ENCODE measurements at places on chromosomes 7 and 10.

- no peak overlapping the region for H3K27ac ChIP-seq
- no peaks in the 10 kb centered on the region for H3K27me3 ChIP-seq
- H3K4me3 ChIP-seq: no peak overlapping the region
- H3K36me3 ChIP-seq: no peaks in the 10 kb centered on the region
- DNase-seq: no peak
Measured at GRCh38 chr10:49373361-49373760, 22.5 kb downstream of the DRGX start.

DNA sequence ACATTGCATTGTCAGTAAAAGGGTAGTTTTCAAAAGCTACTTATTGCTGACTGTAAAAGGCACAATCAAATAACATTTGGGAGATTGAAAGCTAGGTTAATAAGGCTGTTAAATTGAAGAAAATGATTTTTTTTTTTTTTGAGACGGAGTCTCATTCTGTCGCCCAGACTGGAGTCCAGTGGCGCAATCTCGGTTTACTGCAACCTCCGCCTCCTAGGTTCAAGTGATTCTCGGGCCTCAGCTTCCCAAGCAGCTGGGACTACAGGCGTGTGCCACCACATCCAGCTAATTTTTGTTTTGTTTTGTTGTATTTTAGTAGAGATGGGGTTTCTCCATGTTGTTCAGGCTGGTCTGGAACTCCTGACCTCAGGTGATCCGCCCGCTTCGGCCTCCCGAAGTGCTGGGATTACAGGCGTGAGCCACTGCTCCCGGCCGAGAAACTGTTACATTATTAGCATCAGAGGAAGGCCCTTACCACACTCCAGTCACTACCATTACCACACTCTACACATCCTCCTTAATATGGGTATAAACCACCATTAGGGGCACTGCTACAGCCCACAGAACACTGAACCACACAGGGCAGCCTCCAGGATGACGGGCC lies 1.0 kb downstream of the CYP51A1 start:
- H3K4me1 ChIP-seq: peaks cover 22% of the 10 kb centered on the region
- peak overlapping the region; percentile 94 for H3K4me3 ChIP-seq
- peak overlapping the region; percentile 98 for H3K27ac ChIP-seq
- peaks cover 21% of the 10 kb centered on the region for H3K36me3 ChIP-seq

GRCh38 chr10:75342397-75342796 lies 59.2 kb downstream of the ZNF503 start:
- no peak overlapping the region for H3K4me3 ChIP-seq
- H3K27me3 ChIP-seq: peaks cover 2% of the 10 kb centered on the region
- no peaks in the 10 kb centered on the region for H3K4me1 ChIP-seq
- DNase-seq: no peak
- H3K36me3 ChIP-seq: no peaks in the 10 kb centered on the region
- H3K27ac ChIP-seq: no peak overlapping the region

GRCh38 chr7:68067845-68068244 lies 1071.2 kb downstream of the TYW1 start:
- no peaks in the 10 kb centered on the region for H3K27me3 ChIP-seq
- H3K4me1 ChIP-seq: no peaks in the 10 kb centered on the region
- no peak overlapping the region for H3K27ac ChIP-seq
- no peaks in the 10 kb centered on the region for H3K36me3 ChIP-seq

DNA sequence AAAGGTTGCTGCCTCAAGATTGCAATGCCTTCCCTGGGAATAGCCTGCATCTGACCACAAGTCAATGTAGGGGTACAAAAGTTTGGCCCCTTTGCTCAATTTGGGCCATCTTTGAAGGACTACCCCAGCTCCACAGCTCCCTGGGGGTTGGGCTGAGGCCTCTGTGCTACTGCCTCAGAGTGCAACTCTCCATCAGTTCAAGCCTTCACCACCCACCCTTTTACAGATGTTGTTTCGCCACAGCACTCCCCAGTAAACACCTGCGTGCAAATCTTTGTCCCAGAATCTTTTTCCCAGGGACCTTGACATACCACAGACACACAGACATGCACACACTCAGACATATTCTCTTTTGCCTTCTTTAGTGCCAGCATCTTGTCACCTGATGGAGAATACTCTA lies 66.0 kb upstream of the ANKRD1 start:
- H3K36me3 ChIP-seq: no peaks in the 10 kb centered on the region
- no peak overlapping the region for H3K4me3 ChIP-seq
- DNase-seq: no peak
- H3K4me1 ChIP-seq: no peaks in the 10 kb centered on the region
- H3K27ac ChIP-seq: no peak overlapping the region

GRCh38 chr10:129971381-129972144 lies 7.5 kb upstream of the EBF3 start:
- H3K36me3 ChIP-seq: no peaks in the 10 kb centered on the region
- peak overlapping the region; percentile 57 for H3K4me3 ChIP-seq
- H3K27ac ChIP-seq: no peak overlapping the region
- peaks cover 42% of the 10 kb centered on the region for H3K4me1 ChIP-seq

- H3K4me3 ChIP-seq: no peak overlapping the region
- H3K27ac ChIP-seq: no peak overlapping the region
Measured at GRCh38 chr7:88101769-88102168, 118.1 kb downstream of the SRI start.

DNA sequence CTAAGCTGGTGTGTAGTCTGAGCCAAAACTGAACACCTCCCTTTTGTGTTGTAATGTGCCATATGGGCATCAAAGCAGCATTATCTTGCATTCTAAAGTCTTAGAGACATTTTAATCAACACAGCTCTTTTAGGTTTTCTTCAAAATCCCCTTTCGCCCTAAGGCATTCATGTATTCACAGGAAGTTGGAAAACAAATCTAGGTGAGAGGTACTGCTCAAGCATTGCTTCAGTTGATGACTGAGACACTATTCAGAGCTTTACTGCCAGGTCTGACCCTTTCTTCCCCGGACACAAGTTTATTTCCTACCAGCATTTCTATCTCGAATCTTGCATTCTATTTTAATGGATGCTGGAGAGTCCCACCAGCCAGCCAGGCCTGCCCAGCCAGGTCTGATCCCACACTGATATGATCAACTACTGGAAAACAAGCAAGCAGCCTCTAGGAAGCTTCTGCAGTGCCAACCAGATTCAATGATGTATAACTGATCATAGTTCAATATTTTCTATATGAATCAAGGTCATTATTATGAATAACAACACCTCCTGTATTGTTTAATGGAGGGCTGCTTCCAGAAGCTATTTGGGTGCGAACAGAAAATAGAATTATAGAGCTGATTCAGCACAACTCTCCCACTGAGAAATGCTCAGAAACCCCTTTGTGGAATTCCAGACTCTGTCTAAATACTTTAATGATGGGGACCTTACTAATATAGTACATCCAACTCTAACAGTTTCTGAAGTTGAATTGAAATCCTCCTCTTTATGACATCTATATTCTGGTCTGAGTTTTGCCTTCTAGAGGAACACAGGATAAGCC lies 4.0 kb upstream of the BRAF start:
- no peak for DNase-seq
- no peaks in the 10 kb centered on the region for H3K36me3 ChIP-seq
- H3K27me3 ChIP-seq: no peaks in the 10 kb centered on the region
- no peak overlapping the region for H3K4me3 ChIP-seq
- H3K4me1 ChIP-seq: peaks cover 6% of the 10 kb centered on the region

GRCh38 chr7:149886018-149886415 lies 12.2 kb downstream of the ATP6V0E2 start:
- no peaks in the 10 kb centered on the region for H3K27me3 ChIP-seq
- no peak overlapping the region for H3K4me3 ChIP-seq
- H3K36me3 ChIP-seq: no peaks in the 10 kb centered on the region
- no peak overlapping the region for H3K27ac ChIP-seq

- DNase-seq: no peak
- H3K4me3 ChIP-seq: no peak overlapping the region
- no peaks in the 10 kb centered on the region for H3K4me1 ChIP-seq
- H3K27me3 ChIP-seq: no peaks in the 10 kb centered on the region
- H3K36me3 ChIP-seq: no peaks in the 10 kb centered on the region
Measured at GRCh38 chr10:108620821-108621534, 1302.3 kb downstream of the XPNPEP1 start.

DNA sequence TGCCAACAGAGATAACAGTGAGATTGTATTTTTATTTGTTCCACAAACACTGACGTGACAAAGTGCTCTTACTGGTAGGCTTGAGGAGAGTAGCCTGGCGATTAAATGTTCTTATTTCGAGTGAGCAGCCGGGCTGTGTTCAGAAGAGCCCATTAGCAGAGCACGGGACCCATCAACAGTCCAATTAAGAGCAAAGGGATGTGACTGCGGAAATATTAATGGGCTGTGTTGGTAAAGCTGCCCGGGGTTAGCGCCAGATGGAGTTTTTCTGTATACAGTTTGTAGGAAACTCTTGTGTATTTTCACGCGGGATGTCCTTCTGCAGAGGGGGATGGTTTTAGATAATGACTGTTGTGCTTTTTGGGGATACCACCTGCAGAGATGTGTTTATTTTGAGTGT lies 104.3 kb downstream of the KIAA1217 start:
- H3K36me3 ChIP-seq: no peaks in the 10 kb centered on the region
- DNase-seq: no peak
- no peaks in the 10 kb centered on the region for H3K4me1 ChIP-seq

DNA sequence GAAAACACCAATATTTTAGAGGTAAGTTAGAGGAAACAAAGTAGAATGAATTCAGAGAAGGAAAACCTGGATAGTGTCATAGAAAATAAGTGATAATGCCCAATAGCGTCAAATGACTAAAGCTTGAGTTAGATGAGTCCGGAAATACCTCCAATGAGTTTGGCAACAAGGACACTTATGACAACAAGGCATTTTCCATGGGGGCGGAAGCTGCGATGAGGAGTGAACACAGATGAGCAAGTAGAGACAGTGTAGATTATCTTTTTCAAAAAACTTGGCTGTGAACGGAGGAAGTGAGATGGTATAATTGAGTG lies 383 bp upstream of the R3HCC1L start:
- H3K4me1 ChIP-seq: no peaks in the 10 kb centered on the region
- H3K27ac ChIP-seq: peak overlapping the region; percentile 95

GRCh38 chr7:132569884-132570614 lies 6.2 kb downstream of the PLXNA4 start:
- no peak for DNase-seq
- H3K36me3 ChIP-seq: no peaks in the 10 kb centered on the region
- no peak overlapping the region for H3K4me3 ChIP-seq
- no peak overlapping the region for H3K27ac ChIP-seq
- peaks cover 81% of the 10 kb centered on the region for H3K27me3 ChIP-seq

GRCh38 chr7:113805976-113806375 lies 112.8 kb downstream of the PPP1R3A start:
- H3K36me3 ChIP-seq: no peaks in the 10 kb centered on the region
- no peak for DNase-seq
- no peaks in the 10 kb centered on the region for H3K27me3 ChIP-seq
- H3K4me1 ChIP-seq: no peaks in the 10 kb centered on the region

DNA sequence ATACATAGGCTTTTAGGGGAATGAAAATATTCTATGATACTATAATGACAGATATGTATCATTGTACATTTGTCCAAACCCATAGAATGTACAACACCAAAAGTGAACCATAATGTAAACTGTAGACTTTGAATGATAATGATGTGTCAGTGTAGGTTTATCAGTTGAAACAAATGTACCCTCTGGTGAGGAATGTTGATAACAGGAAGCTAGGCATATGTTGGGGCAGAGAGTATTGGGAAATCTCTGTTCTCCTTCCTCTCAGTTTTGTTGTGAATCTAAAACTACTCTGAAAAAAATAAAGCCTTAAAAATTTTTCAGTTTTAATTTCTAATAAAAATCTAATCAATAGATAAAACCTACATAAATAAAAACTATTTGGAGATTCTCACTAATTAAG lies 36.9 kb downstream of the C1GALT1 start:
- no peaks in the 10 kb centered on the region for H3K27me3 ChIP-seq
- H3K36me3 ChIP-seq: peaks cover 38% of the 10 kb centered on the region
- H3K4me3 ChIP-seq: no peak overlapping the region

- no peaks in the 10 kb centered on the region for H3K27me3 ChIP-seq
- peaks cover 21% of the 10 kb centered on the region for H3K36me3 ChIP-seq
- no peak overlapping the region for H3K4me3 ChIP-seq
- DNase-seq: no peak
- peaks cover 12% of the 10 kb centered on the region for H3K4me1 ChIP-seq
Measured at GRCh38 chr7:50748472-50748871, 34.2 kb downstream of the GRB10 start.

DNA sequence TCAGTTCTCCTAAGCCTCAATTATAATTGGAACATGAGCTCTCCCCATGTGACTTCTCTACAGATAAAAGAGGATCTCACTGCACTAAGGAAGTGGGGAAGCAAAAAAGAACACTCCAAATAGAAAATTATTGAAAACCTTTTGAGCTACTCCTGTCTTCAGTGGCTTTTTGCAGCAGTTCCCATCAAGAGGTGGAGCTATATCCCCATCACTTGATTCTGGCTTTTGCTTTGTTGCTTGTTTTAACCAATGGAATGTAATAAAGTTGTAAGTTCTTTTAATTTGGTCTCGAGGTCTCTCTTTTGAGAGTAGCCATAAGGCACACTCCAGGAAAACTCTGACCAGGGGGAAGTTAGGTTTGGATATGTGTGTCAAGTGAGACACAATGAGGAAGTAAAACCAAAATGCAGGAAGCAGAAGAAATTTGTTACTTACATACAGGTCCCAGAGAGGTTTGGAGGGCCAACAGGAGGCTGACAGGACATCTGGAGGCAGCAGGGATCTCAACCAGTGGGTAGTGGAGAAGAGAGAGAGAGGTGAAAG lies 569.4 kb downstream of the HTR7 start:
- H3K4me1 ChIP-seq: no peaks in the 10 kb centered on the region
- H3K36me3 ChIP-seq: no peaks in the 10 kb centered on the region
- H3K27me3 ChIP-seq: no peaks in the 10 kb centered on the region
- H3K4me3 ChIP-seq: no peak overlapping the region
- H3K27ac ChIP-seq: no peak overlapping the region
- no peak for DNase-seq

DNA sequence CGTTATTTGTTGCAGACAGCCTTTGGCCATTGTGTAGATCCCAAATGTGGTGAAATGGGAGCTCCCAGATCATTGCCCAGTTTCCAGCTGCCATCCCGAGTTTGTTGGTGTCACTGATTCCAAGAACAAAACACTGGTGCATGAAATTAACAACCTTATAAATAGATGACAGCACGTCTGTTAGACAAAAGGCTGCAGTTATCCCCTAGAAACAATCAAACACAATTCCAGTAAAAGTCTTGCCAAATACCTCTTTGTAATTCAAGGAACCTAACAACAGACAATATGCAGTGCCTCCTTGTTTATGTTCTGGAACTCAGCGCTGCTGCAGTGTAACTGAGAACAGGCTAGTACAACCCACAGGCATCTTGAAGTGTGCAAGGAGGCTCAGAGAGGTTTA lies 404.5 kb downstream of the PAXIP1 start:
- no peak for DNase-seq
- no peak overlapping the region for H3K27ac ChIP-seq
- H3K36me3 ChIP-seq: no peaks in the 10 kb centered on the region
- H3K4me1 ChIP-seq: no peaks in the 10 kb centered on the region
- no peak overlapping the region for H3K4me3 ChIP-seq
